Endothelial cell of umbilical vein (primary cell): ENCODE measurements at places on chromosomes 16 and 17. TPM values are rescaled to one million over a fixed set of nuclear protein-coding genes. Genes with fewer than 3 reads are reported as not detected.

The CDK5R1 gene
- 3.9 and 6.1 TPM in 2 replicates for total RNA-seq

The ANKRD40CL gene
- total RNA-seq = not detected in 2 replicates

The PRSS21 gene
- total RNA-seq = not detected in 2 replicates

The P2RX1 gene
- not detected in 2 replicates for total RNA-seq

The KCTD13 gene
- total RNA-seq = 21.0 and 24.2 TPM in 2 replicates

The FA2H gene
- total RNA-seq = not detected in 2 replicates

The RPA1 gene
- 123 and 137 TPM in 2 replicates for total RNA-seq

The CACNG3 gene
- not detected in 2 replicates for total RNA-seq
